ENCODE measurements at places on chromosomes 4 and X.

DNA sequence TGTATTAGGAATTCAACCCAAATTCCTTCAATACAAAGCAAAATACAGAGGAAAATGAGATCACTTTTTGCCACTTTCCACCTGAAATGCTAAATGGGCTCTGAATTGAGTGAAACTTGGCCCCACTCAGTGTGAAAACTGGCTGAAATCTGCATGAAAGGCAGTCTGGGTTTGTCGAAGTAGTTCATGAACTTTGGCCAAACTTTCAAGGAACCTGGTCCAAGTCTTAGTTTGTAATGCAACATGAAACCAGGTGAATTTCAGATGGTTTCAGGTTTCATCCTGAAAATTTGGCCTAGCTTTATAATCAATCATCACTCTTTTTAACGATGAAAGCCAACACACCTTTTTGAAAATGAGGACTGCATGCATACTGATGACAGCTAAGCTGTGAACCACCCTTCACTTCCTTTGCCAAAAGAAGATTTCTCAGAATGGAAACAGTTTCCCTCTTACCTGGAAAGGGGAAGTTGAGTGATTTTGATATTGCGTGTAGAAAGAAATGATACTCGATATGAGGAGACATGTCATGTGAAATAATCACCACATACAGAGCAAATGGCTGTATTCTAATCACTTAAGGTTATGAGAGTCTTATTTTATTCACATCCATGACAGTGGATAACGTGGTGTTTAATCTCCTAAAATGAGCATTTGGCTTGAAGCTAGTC, 209.9 kb upstream of the ETNPPL start:
- DNase-seq, result no peak

DNA sequence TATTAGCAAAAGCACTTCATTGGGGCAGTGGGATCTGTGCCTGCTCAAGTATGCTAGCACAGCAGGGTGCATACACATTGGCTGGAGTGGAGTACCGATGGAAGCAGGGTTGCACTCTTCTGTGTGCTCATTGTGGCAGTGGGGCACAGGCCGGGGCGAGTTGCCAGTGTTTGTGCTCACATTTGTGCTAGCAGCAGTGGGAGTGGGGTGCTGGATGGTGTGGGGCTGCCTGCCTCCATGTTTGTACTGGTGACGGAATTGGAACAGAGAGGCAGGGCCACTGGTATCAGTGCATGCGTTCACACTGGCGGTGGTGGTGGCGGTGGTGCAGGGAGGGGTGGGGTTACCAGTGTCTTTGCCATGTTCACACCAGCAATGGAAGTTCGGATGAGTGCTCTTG, 138.0 kb downstream of the POU4F2 start:
- DNase-seq, result no peak

GRCh38 chrX:78131117-78131516, 8.3 kb downstream of the TAF9B start:
- no peak for DNase-seq

DNA sequence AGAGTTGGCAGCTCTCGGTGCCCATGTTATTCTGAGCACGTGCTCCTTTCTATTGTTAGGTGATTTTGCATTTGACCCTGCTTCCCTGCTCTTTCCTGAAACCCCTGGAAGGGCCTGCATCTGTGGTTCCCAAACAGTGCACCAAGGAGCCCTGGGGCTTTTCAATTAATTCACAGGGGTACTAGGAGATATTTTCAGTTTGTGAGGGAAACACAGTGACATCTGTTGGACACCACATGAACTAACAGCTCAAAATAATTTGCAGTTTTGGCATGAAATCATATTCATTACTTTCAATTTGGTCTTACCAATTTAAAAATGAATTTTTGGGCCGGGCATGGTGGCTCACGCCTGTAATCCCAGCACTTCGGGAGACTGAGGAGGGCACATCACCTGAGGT, 156.6 kb downstream of the GATB start:
- peak; percentile 3 for DNase-seq

- peak; percentile 16 for DNase-seq
These were observed 783.5 kb downstream of the PCDH18 start for GRCh38 chr4:136748773-136749172.

DNA sequence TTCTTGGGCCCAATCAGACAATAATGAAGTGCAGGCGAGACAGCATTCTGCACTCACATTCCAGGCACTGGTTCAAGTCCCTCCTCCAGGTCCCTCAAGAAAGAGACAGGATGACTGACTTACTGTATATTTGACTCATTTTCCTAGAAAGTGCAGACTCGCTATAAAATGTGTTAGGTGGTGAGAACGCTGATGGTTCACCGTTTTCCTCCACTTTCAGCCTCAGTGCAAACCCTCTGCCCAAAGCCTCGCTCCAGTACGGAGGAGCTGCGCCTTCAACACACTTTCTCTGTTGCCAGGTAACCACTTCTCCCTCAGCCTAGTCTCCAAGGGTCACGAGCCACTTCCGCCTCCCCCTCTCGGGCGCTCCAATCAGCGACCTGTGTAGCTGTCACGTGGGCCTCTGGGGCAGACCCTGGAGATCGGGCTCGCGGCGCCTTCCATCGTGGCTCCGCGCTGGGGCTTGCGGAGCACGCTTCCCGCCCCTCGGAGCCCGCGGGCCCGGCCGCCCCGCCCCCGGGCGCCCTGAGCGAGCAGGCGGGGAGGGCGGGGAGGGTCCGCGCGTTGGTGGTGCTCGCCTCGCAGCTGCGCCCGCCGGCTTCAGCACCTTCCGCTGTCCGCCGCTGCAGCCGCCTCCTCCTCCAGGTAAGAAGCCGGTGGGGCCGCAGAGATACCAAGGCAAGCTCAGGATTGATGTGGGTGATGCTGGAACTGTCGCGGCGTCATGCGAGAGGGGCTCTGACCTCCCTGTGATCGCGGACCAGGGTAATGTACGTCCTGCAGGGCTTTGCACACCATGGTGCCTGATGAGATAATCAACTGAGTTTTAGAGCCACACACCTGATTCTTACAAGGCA, at the start of gene WDR17:
TSS of gene WDR17 (plus strand) at position 407 of the 857 bp plus-strand sequence. CDS start 45,740 bp downstream, outside the sequence.
- peak; percentile 27 for DNase-seq

- no peak for DNase-seq
These were observed 8.1 kb upstream of the MRPL1 start for GRCh38 chr4:77854431-77855111.
